ENCODE measurements at places on chromosomes 16 and 17.

GRCh38 chr16:28981517-28981916 is 3.3 kb upstream of the LAT start:
- peak; percentile 34 for DNase-seq

DNA sequence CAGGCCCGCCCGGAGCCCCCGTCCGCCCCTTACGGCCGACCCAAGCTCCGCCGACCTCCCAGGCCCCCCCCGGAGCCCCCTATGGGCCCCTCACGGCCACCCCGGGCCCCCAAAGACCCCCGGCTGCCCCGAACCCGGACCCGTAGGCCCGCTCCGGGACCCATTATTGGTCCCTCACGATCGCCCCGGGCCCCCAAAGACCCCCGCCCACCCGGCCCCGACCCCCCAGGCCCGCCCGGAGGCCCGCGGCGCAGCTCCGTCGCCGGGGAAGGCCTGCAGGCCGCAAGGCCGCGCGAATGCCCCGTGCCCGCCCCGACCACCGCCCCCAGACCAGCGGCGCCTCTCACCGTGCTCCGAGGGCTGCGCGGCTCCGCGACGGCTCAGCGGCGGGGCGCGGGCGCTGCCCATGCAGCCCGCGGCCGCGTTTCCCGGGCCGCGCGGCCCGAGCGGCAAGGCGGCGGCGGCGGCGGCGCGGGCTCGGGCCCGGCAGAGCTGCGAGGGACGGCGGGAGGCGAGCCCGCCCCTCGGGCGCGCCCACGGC is 393 bp downstream of the ANKRD11 start:
- DNase-seq = no peak

GRCh38 chr17:81932333-81932983 is 4.6 kb downstream of the PYCR1 start:
- no peak for DNase-seq

DNA sequence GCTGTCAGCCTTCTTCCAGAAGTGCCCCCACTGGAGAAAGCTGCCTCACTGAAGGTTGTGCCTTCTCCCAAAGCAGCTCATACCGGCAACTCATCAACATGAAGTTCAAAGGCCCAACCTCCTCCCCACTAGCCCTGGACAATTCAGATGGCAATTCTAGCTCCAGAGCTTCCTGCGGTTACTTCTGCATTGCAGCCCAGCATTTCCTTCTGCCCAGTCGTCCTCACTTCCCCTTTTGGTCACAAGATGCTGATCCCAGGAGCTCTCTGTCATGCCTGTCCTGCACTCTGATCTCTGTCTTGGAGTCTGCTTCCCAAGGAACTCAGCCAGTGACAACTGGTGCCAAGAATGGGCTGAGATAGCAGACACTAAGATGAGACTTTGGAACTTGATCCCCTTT is 178.2 kb upstream of the SOX9 start:
- DNase-seq = no peak

DNA sequence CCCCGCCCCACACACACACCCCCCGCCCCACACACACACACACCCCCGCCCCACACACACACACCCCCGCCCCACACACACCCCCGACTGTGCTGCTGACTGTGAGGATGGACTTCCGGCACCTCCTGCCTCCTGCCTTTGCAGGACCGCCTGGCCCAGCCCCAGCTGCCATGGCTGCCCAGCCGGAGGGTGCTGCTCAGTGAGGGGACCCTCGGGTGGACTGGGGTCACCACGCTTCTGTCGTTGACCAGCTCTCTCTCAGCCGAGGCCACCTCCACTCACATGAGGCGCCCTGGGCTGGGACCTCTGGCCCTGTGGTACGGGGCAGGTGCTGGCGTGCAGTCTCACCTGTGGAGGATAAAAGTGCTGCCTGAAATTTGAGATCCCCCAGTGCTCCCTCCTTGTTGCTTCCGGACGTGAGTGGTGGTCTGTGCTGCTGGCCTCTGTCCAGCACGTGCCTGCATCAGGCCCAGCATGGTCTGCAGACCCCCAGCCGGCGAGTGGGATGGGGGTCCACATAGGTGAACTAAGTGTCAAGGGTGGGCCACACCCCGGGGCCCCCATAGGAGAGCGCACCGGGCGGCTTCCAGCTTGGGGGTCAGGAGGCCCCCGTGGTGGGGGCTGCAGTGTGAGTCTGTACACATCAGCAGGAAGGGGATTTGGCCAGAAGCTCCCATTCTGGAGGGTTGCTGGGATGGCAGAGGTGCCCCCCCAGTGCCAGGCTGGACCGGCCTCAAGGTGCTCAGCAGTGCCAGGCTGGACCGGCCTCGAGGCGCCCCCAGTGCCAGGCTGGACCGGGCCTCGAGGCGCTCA is 11.2 kb downstream of the METRNL start:
- no peak for DNase-seq

- DNase-seq = peak; percentile 60
Observed at GRCh38 chr16:84484579-84485254, 19.7 kb downstream of the MEAK7 start.

GRCh38 chr17:79066963-79067362 is 7.7 kb upstream of the ENGASE start:
- DNase-seq = no peak

DNA sequence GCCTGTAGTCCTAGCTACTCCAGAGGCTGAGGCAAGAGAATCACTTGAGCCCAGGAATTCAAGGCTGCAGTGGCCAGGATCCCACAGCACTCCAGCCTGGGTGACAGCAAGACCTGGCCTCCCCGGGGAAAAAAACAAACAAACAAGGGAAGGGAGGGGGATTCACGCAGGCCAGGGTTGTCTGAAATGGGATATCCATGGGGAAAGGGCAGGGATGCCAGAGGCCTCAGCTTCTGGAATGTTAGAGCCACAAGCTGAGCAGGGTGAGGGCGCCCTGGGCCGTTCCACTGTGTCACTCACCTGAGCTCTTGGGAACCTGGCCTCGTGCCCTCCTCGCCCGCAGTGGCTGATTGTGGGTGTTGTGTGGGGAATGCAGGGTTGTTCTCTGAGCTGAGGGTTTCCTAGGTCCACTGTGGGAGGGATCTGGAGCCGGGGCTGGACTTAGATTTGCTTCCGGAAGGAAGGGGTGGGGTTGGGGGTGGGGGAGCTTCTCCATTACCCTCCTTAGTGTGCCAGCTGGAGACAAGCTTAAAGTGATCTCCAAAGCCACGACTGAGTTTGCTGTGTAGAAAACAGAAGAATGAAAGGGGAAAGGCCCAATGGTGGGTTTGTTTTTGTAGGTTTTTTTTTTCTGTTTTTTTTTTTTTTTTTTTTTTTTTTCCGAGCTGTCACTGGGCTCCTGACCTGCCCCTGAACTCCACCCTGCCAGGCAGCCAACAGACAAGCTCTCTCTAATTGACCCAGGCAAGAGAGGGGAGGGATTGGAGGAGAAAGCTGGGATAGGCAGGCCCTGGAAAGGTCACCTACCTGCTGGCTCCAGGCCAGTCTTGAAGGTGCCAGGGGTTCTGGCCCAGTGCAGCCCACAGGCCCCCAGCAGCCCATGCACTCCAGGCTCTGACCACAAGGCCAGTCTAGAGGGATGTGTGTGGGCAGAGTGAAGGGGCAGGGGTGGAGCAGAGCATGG is at the start of gene SULT1A1:
TSS of gene SULT1A1 (minus strand) at position 414 of the 964 bp plus-strand sequence. CDS start 1,189 bp downstream, outside the sequence.
- peak; percentile 43 for DNase-seq

DNA sequence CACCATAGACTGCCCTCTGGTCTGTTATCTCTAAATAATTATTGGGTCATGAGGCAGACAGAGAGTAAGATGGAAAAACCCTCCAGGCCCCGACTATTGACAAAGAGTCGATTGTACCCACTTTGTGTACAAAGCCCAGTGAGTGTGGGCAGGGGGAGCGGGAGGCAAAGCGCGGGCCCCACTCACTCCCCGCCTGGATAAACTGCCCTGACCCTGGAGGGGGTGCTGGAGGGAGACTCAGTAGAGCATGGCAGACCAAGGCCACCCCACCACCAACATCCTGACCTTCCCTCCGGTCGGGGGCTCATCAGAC is 11.2 kb upstream of the CPSF4L start:
- no peak for DNase-seq

DNA sequence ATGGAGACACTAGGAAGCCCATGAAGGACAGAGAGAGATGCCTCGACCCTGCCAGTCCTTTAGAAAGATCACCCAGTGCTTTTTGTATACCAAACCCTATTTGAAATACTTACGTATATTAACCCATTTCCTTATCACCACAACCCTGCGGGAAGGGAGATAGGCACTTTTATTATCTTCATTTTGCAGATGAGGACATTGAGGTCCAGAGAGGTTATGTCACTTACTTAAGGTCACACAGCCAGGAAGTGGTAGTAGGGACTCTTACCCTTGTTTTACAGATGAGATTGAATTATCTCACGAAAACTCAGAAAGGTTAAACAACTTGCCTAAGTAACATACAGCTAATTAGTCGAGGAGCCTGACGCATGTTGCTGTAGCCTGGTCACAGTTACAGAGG is 38.2 kb downstream of the IL4R start:
- DNase-seq = no peak

GRCh38 chr17:20926532-20926931 is 116.3 kb downstream of the USP22 start:
- no peak for DNase-seq

DNA sequence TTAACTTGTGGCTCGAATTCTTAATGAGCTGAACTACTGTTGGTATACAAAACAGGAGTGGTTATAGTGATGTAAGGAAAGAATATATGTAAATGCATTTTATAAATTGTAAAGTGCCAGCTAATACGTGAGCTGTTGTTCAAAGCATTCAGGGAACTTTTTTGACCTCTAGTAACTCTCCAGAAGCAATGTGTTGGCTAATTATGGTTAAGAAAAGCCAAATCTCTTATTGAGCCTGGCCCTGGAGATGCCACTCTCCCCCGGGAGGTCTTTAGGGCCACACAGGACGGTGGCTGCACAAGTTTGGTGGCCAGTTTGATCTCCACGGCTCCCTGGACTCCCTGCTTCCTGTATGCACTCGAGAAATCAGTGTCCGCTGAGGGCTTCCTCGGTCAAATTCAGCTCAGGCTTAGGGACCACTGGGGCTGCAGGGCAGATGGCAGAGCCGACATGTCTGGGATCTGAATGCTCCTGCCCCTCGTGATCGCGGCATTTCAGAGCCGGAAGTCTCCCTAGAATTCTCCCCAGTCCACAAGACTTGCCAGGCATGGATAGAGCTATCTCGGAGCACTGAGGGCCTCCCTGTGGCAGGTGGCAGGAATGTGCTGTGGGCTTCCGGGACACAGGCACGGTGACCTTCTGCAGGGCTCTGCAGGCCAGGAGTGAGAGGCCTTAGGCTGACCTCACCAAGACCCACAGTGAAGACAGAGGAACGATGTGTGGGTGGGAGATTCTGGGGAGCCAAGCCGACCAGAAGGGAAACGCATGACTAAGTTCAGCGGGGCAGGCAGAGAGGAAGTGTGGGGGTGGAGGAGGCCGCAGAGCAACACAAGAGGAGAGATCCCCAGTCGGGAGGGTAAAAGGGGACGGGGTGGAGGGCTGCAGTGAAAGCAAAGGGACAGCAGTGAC is 18.6 kb upstream of the PITPNM3 start:
- DNase-seq = no peak

DNA sequence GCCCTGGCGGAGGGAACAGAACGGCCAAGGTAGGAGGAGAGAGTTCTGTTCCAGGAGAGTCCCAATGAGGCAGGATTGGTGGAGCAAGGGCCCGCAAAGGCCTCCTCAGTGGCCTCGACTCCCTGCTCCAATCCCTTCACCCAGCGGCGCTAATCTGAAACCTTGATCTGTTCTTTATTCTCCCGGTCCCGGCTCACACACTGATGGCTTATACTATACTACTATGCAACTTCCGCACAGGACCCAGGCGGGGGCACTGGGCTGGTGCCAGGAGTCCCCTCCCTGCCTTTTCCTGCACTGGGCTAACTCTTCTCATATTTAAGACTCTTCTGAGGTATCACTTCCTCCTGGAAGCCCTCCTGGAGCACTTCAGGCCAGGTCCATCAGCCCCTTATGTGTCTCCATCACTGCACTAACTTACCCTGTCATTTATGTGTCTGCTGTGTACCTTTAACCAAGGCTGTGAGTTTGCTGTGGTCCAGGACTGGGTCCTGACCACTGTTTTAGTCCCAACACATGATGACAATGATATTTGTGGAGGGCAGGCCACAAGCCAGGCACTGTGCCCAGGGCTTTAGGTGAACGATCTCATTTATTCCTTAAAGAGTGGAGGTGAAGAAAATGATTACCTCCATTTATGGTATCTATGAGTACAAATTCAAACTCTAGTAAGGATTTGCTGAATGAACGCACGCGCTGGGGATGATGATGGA is 6.8 kb downstream of the CCDC102A start:
- DNase-seq = no peak

- no peak for DNase-seq
Observed at GRCh38 chr17:12739500-12739899, 49.8 kb upstream of the ARHGAP44 start.

- DNase-seq = no peak
Observed at GRCh38 chr17:66667491-66668030, 167.4 kb upstream of the CACNG5 start.

GRCh38 chr17:8952191-8952590 is 13.3 kb downstream of the PIK3R5 start:
- no peak for DNase-seq

DNA sequence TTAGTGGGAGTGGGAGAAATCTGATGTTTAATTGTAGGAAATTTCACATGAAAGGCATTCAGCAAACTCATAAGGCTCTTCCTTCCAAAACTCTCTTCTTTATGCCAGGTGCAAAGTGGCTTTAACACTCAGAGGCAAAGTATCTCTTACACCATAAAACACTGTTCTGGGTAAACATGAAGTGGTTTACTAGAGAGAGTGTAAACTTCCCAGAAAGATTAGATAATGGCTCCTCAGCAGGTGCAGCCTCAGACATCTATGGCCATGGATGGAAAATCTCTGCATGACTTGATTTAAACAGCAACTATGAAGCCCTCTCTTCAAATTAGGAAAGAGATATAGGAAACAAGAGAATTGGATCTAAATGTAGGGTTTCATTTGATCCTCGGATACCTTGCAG is 583.1 kb upstream of the SALL1 start:
- DNase-seq = no peak

- no peak for DNase-seq
Observed at GRCh38 chr16:83853834-83854233, 45.1 kb upstream of the MLYCD start.

GRCh38 chr16:83068686-83069085 is 441.9 kb downstream of the CDH13 start:
- no peak for DNase-seq

DNA sequence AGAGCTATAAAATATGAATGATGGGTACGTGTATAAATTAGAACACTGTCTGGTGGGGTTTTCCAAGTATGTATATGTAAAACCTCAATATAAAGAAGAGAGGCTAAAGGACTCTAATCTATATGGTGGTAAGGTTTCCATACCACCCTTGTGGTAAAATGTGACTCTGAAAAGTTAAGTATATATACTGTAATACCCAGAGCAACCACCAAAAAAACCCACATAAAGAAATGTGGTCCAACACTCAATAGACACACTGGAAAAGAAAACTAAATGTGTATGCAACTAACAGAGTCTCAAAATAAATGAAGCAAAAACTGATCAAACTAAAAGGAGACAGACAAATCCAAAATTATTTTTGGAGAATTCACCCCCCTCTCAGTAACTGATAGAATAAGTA is 72.2 kb downstream of the XPO6 start:
- DNase-seq = no peak

GRCh38 chr16:66605177-66605978 is 874 bp downstream of the CMTM3 start:
- DNase-seq = peak; percentile 58
